Calu3 (cell line): ENCODE measurements at places on chromosomes 16 and 17. TPM values are rescaled to one million over a fixed set of nuclear protein-coding genes. Genes with fewer than 3 reads are reported as not detected.

- peaks cover 17% of the 10 kb centered on the region for H3K36me3 ChIP-seq
- H3K27ac ChIP-seq, result no peak overlapping the region
- peaks cover 8% of the 10 kb centered on the region for H3K4me1 ChIP-seq
These were observed 2.2 kb upstream of the CHD3 start for GRCh38 chr17:7886227-7887037.

DNA sequence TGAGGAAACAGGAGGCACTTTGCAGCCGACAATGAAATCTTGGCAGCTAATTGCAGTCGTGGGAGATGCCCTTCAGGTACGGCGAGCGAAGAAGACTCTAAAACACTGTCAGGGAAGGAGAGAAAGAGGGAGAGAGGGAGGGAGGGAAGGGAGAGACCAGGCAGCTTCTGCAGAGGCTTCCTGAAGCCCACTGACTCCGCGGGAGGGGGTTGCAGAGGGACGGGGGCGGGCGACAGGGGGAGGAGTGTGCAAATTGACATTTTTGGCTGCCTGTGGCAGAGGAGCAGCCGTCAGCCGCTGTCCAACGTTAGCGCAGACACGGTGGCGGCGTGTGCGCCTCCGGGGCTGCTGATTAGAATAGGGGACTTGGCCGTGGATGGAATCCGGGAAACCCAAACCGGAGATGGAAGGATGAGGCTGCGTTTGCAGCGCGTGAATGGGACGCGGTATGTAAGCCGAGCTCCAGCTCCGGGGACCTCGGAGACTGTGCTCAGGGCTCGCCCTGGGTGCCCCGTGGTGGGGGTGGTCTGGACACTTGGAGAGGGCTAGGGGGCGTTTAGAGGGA, 849.1 kb upstream of the RBFOX1 start:
- no peak for DNase-seq
- no peak overlapping the region for H3K4me3 ChIP-seq
- no peak overlapping the region for H3K27ac ChIP-seq

GRCh38 chr16:69408475-69408874, 15.9 kb upstream of the CYB5B start:
- H3K27ac ChIP-seq, result no peak overlapping the region
- peak; percentile 59 for DNase-seq
- H3K4me1 ChIP-seq, result peaks cover 21% of the 10 kb centered on the region
- no peak overlapping the region for H3K4me3 ChIP-seq
- no peaks in the 10 kb centered on the region for H3K36me3 ChIP-seq
- H3K27me3 ChIP-seq, result no peaks in the 10 kb centered on the region

DNA sequence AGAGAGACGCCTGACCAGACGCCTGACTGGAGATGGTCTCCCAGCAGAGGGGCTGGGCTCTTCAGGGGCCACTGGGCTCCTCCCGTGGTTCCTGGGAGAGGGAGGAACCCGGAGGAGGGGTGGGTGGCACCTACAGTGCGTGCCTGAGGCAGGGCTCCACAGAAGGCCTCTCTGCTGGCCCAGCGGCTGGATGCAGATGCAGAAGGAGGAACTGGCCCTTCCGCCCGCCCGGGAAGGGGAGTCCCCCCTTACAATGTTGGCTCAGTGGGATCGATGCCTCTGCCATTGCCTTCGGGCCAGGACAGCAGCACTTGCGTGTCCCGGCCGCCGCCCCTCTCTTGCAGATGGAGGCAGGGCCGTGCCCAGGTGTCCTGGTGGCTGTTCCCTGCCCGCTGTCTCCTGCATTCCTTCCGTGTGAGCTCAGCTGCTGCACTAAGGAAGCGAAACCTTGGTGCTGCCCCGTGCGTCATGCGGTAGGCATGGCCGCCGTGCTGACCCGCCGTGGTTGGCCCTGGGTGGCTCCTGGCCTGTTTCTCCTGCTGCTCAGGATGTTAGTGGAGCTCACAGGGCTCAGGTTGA, 15.1 kb downstream of the BAIAP2 start:
- peak overlapping the region; percentile 56 for H3K4me3 ChIP-seq
- H3K36me3 ChIP-seq, result peaks cover 38% of the 10 kb centered on the region
- DNase-seq, result peak; percentile 92
- H3K4me1 ChIP-seq, result peaks cover 55% of the 10 kb centered on the region
- peak overlapping the region; percentile 93 for H3K27ac ChIP-seq
- H3K27me3 ChIP-seq, result no peaks in the 10 kb centered on the region

DNA sequence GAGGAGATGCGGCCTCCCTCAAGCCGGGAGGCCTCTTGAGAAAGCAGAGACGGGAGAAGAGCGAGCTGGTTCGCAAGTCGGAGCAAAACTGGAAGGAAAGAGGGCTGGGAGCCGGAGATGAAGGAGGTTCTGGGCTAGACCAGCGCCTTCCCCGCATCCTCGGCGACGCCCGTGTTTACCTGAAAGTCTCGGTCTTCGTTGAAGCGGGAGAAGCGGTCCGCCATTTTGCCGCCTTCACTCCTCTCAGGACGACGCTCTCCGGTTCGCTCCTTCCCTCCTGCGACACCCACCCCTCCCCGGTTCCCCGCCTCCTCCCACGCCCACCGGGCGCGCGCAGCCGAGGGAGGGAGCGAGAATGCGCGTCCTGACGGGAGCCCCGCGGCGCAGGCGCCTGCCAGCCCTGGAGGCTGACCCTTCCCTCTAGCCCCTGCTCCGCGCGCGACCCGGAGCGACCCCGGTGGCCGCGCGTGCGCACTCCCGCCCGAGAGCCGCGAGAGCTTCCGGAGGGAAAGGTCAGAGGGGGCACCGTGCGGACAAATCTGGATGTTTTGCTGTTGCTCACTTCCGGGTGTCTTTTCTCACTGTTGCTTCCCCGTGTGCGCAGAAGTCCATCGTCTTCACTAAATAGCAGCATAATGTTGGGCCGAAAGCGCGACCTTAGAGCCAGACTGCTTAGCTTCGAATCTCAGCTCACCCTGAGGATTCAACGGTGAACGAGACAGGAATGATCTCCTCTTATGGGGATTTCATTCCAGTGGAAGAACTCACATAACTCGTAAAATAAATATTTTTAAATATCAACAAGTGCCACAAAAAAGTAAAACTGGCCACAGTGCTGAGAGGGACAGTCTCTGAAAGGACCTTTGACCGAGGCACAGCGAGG, at the start of gene GPATCH8:
TSS of gene GPATCH8 (minus strand) at position 260 of the 883 bp plus-strand sequence. CDS start at position 224, 36 bp downstream.
- peaks cover 22% of the 10 kb centered on the region for H3K4me1 ChIP-seq
- H3K36me3 ChIP-seq, result peaks cover 33% of the 10 kb centered on the region
- no peaks in the 10 kb centered on the region for H3K27me3 ChIP-seq
- H3K4me3 ChIP-seq, result peak within 1 kb of the TSS; percentile 96
- peak; percentile 99 for DNase-seq

The CD79B gene
- not detected in 2 replicates for total RNA-seq

- peaks cover 13% of the 10 kb centered on the region for H3K4me1 ChIP-seq
- DNase-seq, result peak; percentile 86
- peak within 1 kb of the TSS; percentile 62 for H3K4me3 ChIP-seq
These were observed at the start of gene ADCY9 for GRCh38 chr16:4116325-4117249. TSS of gene ADCY9 (minus strand) at chr16:4116442. CDS start at chr16:4115442, 1,000 bp downstream.

DNA sequence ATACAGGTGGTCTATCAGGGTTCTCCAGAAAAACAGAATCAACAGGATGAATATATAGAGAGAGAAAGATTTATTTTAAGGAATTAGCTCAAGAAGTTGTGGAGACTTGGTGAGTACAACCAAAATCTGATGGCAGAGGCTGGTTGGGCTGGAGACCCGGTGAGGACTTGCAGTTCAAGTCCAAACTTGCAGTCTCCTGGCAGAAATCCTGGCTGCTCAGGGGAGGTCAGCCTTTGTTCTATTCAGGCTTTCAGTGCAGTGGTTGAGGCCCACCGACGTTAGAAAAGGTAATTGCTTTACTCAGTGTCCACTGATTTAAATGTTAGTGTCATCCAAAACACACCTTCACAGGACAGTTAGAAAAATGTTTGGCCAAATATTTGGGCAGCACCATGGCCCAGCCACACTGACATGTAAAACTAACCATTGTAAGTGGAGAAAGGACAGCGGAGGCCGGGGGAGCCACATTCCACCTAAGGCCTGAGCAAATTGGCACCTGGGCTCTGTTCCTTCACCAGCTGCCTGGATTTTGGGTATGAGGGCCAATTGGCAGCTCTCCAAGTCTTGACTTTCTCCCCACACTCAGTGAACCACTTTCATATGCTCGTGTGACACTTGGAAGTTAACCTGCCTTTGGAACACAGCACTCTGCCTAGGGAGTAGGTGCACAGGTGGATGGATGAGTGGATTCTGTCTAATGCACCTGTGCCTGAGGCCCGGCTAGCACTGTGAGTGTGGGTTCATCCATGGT, 54.7 kb downstream of the CACNG5 start:
- H3K27me3 ChIP-seq, result peaks cover 78% of the 10 kb centered on the region
- no peak overlapping the region for H3K4me3 ChIP-seq
- H3K36me3 ChIP-seq, result no peaks in the 10 kb centered on the region
- no peaks in the 10 kb centered on the region for H3K4me1 ChIP-seq

The DNASE1L2 gene
- total RNA-seq, result 5.7 and 7.5 TPM in 2 replicates

The ABCC12 gene
- total RNA-seq, result not detected in 2 replicates

The FOXF1 gene
- total RNA-seq, result not detected in 2 replicates

The NOG gene
- total RNA-seq, result 0.73 TPM in 1 of 2 replicates, not detected in the other

The COPRS gene
- 30.4 and 32.6 TPM in 2 replicates for total RNA-seq

The CCL1 gene
- total RNA-seq, result not detected in 2 replicates

- H3K36me3 ChIP-seq, result no peaks in the 10 kb centered on the region
- H3K27ac ChIP-seq, result no peak overlapping the region
- H3K4me3 ChIP-seq, result no peak overlapping the region
- H3K4me1 ChIP-seq, result no peaks in the 10 kb centered on the region
These were observed 345.4 kb upstream of the C16orf82 start for GRCh38 chr16:26721290-26721689.

The FLYWCH1 gene
- total RNA-seq, result 34.8 and 36.8 TPM in 2 replicates

The GFOD2 gene
- 23.9 and 25.6 TPM in 2 replicates for total RNA-seq

GRCh38 chr17:72358465-72358864, 237.6 kb downstream of the SOX9 start:
- H3K27me3 ChIP-seq, result no peaks in the 10 kb centered on the region
- peaks cover 45% of the 10 kb centered on the region for H3K4me1 ChIP-seq
- peaks cover 10% of the 10 kb centered on the region for H3K36me3 ChIP-seq
- H3K27ac ChIP-seq, result peak overlapping the region; percentile 65
- no peak overlapping the region for H3K4me3 ChIP-seq

GRCh38 chr17:78933025-78933958, 8.1 kb upstream of the TIMP2 start:
- peaks cover 35% of the 10 kb centered on the region for H3K4me1 ChIP-seq
- H3K27ac ChIP-seq, result peak overlapping the region; percentile 94
- peaks cover 5% of the 10 kb centered on the region for H3K27me3 ChIP-seq
- DNase-seq, result peak; percentile 84

- H3K4me3 ChIP-seq, result peak overlapping the region; percentile 14
- H3K4me1 ChIP-seq, result peaks cover 12% of the 10 kb centered on the region
- H3K36me3 ChIP-seq, result no peaks in the 10 kb centered on the region
- DNase-seq, result peak; percentile 64
These were observed 3.4 kb downstream of the SGCA start for GRCh38 chr17:50169121-50169764.

GRCh38 chr17:57295526-57296023, 39.3 kb downstream of the MSI2 start:
- no peak overlapping the region for H3K4me3 ChIP-seq
- H3K27me3 ChIP-seq, result no peaks in the 10 kb centered on the region
- DNase-seq, result no peak
- H3K27ac ChIP-seq, result no peak overlapping the region
- H3K36me3 ChIP-seq, result peaks cover 5% of the 10 kb centered on the region

DNA sequence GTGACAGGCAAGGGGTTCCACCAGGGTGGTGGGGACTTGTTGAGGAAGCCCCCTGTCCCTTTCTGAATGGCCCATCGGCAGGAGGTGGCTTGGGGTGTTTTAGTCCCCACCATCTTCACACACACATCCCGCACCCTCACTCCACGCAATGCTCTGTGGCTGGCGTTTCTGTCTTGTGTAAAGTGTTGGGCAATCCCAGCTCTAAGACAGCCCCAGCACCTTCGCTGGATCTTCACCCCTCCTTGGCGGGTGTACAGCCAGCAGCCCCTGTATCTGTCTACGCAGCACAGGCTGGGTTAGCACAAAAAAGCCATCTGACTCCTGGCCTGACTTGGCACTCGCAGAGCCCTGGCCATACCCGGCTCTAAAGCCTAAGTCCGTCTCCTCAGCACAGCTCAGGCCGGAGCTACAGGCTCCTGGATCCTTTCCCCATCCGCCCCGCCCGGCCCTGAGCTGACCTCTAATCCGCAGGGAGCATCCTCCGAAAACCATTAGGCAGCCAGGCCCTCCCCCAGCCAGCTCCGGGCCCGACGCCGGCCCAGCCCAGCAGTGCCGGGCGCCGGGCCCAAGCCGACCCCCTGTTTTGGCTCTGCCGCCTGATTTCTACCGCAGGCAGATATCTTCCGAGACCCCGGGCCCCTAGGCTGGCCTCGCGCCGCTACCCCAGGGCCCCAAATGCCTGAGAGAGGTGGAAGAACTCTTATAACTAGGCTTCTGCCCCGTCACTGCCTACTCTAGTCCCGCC, 42.4 kb upstream of the TAC4 start:
- peaks cover 11% of the 10 kb centered on the region for H3K27me3 ChIP-seq
- peaks cover 40% of the 10 kb centered on the region for H3K4me1 ChIP-seq
- no peak overlapping the region for H3K27ac ChIP-seq
- no peak overlapping the region for H3K4me3 ChIP-seq

DNA sequence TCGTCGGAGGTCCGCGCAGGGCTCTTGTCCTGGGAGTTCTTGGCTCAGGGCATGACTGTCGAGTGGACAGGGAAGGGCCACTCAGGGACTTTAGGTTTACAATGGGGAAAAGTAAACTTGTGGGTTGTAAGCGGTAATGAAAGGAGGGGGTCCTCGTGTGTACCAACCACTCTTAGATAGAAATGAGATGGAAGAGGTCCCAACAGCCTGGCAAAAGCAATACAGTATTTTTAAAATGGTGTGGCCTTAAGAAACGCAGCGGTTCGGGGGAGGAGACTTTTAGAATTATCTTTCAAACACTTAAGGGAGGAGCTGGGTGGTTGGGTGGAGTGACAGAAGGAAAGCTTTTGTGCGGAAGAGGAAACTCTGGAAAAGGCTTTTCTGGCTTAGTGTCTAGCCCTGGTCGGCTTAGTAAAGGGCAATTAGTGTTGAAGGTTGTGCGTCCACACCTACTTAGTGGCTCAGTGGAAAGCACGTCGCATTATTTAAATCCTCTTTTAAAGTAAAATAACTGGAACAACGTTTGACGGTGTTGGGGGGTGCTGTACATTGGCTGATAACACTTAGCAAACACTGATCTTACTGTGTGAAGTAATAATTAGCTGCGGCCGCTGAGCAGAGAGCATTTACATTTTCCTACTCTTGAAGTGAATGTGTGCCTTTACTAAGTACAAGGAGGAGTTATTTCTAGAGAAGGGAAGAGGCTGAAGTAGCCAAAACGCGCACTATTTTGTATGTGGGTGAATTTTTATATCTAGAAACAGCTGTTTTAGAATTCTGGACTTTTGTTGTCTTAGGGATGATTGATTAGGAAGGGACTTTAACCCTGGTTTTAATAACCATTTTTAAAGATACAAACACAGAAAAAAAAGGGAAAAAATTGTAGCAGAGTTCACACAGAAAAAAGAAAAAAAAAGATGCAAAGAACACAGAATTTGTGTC, 1.0 kb downstream of the WSB1 start:
- no peaks in the 10 kb centered on the region for H3K27me3 ChIP-seq
- H3K4me1 ChIP-seq, result peaks cover 30% of the 10 kb centered on the region
- peak overlapping the region; percentile 98 for H3K4me3 ChIP-seq
- DNase-seq, result peak; percentile 41
- H3K36me3 ChIP-seq, result peaks cover 44% of the 10 kb centered on the region

- no peak overlapping the region for H3K27ac ChIP-seq
- peak; percentile 78 for DNase-seq
- H3K27me3 ChIP-seq, result peaks cover 42% of the 10 kb centered on the region
These were observed 331 bp upstream of the CCDC92B start for GRCh38 chr17:2749784-2750181.
